Activated T-cell treated with anti-CD3 and anti-CD28 coated beads for 48 hours (primary cell): ENCODE measurements at places on chromosomes 16 and 17.

- DNase-seq, result no peak
Observed at GRCh38 chr17:5378566-5379207, 40.8 kb downstream of the NUP88 start.

GRCh38 chr17:17343896-17344506 lies 40.8 kb downstream of the NT5M start:
- DNase-seq, result no peak

- no peak for DNase-seq
Observed at GRCh38 chr16:67910158-67910557, 17.1 kb downstream of the PSKH1 start.

DNA sequence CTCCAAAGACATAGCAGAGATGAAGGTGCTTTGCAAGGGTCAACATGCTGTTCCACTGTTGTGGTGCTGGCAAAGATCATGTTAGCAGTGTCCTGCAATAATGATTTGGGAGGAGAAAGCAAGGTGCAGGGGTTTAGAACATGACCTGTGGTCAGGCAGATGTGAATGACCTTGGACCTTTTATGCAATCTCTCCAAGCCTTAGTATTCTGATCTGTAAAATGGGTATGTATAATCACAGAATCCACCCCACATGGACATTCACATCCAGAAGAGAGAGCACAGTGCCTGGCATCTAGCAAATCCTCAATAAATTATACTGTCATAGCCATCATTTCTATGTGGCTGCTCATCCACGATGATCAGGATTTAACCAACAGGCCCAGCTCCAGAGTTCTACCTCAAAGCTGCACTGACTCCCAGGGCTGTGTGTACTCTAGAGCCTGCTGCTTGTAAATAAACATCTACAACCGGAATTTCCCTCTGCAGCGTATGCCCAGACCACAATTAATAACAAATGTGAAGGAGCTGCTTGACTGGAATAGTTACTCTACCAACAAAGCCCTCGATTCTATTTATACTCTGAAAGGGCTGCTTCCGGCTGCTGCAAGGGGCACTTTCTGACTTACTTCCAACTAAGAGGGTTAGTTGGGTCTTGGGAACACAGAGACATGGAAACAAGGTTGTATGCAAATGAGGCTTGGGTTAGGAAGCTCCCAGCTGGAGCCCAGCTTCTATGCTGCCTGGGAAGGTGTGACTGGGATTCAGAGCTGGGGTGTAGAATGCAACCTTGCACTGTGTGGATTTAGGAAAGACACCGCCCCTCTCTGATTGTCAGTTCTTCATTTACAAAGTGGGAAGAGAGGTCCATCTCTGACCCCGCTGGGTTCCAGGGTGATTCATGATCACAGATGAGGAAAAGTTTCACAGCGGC lies 265.2 kb downstream of the XYLT1 start:
- no peak for DNase-seq

DNA sequence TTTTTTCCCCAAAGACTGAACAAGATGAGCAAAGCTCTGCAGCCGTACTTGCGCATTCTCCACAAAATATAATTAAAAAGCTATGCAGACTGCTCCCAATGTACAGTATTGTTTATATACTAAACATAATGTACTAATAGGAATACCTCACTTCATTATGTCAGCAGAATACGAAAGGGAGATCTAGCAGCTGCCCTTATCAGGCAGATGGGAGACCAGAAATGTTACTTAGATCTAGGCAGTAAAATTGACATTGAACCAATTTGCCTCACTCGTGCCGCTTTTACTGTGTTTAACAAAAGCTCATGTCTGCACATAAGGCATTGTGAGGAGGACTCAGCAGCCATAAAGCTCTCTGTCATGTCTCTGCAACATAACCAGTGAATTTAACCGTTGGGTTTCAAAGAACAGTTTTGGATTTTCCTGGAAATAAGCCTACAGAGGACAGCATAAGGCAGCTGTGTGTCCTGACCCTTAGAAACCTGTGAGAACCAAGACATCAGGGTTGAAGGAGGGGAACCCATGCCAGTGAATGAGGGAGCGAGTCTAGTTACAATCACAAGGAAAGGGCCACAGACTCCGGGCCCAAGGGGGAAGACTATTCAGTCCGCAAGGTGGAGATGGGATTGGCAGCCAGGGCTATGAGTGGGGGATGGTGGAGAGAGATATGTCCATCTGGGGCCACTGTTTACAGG lies 71.4 kb downstream of the GNAO1 start:
- no peak for DNase-seq

DNA sequence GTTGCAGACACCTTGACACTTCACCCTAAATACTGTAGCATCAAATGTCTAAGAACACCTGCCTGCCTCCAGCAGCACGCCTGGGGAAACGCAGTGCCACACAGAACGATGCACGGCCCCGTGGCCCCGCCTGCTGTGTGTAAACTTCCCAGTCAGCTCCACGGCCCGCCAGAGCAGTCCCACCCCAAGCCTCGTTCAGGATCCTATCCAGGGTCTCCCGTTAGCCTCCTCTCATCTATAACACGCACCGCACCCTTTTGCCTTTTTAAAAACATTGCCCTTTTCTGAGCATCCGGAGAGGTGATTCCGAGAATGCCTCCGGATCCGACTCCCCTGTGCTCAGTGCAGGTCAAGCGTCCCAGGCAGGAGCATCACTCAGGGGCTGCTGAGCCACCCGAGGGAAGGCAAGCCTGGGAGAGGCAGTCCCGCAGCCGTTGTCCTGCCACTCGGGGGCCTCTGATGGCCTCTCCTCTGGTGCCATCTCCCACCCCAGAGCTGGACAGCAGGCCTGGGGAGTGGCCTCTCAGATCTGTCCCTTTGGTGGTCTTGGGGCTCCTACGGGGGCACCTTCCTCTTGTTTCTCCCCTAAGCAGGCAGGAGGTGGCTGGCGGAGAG lies 37.9 kb upstream of the SLC38A10 start:
- no peak for DNase-seq

DNA sequence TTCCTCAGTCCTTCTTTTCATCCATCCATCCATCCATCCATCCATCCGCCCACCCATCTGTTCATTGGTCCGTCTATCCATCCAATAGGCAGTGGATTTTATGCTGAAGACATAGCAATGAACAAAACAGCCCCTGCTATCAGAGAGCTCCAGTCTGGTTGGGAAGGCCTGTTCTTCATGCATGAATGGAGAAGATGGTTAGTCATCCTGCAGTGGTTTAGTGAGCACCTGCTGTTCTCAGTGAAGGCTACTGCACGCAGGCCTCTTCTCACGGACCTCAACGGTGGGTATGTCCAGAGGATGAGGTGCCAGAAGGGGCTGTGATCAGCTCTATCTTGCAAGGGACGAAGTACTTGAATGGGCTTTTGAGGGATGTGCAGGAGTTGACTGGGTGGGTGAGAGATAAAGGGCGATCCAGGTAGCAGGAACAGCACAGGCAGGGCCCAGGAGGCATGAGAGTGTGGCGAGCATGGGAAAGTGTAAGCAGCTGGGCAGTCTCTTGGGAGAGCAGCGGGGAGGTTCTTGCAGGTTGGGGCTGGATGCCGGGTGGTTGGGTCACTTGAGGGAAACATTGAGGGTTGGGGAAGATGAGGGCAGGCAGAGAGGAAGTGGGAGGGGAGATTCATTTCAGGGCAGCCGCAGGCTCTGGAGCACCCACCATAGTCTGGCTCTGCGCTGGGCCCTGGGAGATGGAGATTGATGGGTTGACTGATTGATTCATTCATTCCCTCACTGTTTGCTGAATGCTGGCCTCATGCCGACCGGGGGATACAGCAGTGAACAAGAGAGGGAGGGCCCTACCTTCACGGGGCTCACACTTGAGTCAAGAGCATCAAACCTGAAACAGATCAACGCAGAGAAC lies 115.0 kb upstream of the CIBAR2 start:
- DNase-seq, result no peak
